IPS-NIHi11 (cell line): ENCODE measurements at places on chromosomes 13 and 19.

GRCh38 chr19:17005000-17005399, 21.6 kb downstream of the CPAMD8 start:
- DNase-seq, result no peak

DNA sequence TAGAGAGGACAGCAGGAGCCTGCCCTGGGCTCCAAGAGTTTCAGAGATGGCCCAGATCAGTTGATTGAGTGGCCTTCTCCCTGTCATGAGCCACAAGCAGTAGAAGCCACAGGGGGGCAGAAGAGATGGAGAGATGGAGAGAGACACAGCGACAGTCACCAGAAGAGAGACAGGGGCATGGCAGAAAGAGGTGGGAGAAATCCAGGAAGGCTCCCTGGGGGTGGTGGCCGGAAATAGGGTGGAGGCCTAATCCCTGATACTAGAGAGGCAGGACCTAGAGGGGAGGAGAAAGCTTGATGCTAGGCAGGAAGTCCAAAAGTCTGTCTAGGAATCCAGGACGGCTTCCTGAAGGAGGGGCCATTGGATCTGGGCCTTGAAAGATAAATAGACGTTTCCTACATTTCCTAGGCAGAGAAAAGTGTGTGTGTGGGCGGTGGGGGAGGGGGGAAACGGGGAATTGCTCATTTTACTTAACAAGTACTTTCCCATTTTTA, 9.6 kb upstream of the TPM4 start:
- DNase-seq, result no peak

DNA sequence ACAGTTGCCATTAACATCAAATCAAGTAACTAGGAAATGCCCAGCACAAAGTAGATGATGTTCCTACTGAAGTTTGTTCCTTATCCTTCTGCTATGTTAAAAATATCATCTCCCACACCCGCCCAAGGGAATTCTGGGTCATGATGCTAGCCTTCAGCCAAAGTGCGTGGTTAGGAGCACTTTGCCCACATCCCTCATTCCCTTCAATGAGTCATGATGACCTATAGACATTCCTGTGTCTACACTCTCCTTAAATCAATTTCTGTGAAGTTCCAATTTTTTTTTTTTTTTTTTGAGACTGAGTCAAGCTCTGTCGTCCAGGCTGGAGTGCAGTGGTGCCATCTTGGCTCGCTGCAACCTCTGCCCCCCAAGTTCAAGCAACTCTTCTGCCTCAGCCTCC, 17.0 kb downstream of the RXFP2 start:
- no peak for DNase-seq

DNA sequence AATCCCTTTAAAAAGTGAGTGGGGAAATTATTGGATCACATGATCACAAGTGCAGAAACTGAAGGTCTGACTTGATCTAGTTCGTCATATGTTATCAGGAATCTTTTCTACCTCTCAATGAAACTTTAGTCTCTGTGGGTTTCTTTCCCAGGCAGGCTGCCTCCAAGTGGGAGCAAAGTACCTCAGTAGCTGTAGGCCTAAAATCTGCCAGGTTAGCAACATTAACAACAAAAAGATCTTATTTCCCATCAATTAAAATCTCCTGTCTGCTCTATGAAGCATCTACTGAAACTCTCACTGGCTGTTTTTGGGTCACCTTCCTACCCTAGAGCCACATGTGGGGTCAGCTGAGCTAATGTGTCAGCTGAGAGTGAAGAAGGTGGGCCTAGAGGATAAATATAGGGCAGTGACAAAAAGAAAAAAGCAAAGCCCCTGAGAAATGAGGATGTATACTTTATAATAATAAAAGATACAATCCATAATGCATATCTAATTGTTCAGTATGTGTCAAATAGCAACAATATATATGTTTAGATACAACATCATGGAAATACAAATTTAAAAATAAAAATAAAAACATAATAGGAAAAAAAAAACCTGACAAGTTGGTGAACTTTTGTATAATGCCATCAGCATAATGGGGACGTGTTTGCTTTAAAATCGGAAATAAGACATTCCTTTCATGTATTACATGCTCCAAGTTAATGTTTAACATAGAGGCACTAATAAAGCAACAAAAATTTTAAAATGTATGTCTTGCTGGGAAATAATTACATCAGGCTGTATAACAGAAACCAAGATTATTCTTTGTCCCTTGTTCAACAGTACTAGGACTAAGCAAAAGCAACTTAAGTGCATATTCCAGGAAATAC, 141.1 kb downstream of the GPC5 start:
- DNase-seq, result no peak

DNA sequence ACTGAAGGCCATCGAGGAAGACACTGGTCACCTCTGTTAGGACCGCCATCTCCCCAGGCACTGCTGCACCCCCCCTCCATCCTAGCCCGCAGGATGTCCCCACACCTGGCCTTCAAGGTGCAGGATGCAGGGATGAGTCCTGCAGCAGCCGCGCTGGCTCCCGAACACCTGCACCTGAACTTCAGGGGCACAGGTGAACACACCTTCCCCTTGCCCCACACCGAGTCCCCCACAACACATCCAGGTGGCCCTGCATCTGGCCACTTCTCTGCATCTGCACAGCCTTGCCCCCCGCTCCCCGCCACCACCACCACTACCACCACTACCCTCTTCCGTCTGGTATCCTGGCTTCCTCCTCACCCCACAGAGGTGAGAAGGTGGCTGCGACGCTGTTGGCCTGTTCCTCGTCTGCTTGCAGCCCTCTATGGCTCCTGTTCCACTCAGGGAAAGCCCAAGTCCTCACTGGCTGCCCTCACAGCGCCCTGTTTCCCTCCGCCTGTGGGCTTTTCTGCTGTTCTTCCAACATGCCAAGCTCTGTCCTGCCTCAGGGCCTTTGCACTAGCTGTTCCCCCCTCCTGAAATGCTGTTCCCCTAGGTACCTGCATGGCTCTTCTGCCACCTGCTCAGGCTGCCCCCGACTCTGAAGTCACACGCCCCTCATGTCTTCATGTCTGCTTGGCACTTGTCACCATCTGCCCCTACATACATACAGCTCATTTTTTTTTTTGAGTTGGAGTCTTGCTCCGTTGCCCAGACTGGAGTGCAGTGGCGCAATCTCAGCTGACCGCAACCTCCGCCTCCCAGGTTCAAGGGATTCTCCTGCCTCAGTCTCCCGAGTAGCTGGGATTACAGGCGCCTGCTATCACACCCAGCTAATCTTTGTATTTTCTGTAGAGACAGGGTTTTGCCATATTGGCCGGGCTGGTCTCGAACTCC, 1.4 kb upstream of the CERS1 start:
- DNase-seq, result peak; percentile 26

DNA sequence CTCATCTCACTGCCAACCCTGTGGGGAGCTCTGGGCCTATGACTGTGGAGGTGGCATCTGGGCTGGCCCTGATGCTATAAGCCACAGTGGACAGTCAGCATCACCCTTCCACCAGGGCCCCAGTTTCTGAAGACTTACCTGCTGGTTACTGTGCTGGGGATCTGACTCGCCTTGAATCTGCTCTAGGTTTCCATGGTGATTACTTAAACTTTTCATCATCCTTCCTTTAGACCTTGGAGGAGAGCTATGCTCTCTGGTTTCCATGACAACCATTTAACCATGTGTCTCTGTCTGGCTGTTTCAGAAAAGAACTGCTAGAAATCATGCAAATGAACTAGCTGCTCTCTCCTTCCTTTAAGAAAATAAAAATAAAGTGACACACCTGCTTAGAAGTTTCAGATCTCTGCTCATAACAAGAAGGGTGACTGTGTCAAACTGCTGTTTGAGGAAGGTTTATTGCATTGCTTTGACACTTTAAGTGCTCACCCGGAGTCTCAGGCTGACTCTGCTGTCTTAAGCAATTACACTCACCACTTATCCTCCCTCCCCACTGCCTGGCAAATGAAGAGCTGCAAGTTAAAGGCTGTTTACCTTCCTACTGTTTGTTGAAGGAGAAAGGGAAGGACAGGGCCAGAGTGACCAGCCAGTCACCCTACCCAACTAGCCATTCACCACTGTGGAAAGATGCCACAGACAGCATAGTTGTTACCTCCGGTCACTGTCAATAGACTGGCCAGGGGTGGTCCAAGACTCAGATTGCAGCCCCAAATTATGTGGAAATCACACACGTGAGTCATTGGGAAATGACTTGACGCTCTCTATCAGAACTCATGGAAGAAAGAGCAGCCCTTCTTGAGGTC, 87.6 kb downstream of the HSPH1 start:
- no peak for DNase-seq
